Gastroesophageal sphincter (tissue), 4 donors: ENCODE measurements at places on chromosomes 2 and 18. TPM values are rescaled to one million over a fixed set of nuclear protein-coding genes. Genes with fewer than 3 reads are reported as not detected.
A peak's percentile ranks its signal among the peaks of the same experiment; 100 is the strongest.

GRCh38 chr18:34802959-34803358 lies 92.9 kb downstream of the DTNA start:
- no peak for ATAC-seq

DNA sequence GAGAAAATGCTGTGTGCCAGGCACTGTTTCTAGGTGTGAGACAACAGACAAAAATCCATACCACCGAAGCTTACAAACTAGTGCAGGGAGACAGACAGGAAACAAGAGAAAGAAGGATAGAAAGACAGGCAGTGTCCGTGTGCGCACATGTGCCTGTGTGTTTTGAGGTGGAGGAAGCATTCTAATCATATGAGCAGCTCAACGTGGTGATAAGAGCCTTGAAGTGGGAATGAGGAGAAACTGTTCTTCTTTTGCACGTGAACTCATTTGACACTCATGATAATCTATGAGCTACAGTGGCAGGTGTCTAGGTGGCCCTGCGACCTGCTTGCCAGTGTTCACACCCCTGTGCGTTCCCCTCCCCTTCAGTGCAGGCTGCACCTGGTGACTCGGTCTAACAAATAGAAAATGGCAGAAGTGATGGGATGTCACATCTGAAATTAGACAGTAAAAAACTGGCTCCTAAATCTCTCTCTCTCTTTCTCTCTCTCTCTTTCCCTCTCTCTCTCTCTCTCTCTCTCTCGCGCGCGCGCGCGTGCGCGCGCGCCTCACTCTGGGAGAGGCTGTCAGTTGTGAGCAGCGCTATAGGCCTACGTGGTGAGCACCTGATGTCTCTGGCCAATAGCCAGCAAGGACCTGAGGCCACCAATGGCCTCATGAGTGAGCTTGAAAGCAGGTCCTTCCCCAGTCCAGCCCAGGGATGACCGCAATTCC lies 74.8 kb downstream of the EN1 start:
- no peak for ATAC-seq

- ATAC-seq: no peak
Measured at GRCh38 chr18:75173125-75173432, 35.9 kb downstream of the PTGR3 start.

DNA sequence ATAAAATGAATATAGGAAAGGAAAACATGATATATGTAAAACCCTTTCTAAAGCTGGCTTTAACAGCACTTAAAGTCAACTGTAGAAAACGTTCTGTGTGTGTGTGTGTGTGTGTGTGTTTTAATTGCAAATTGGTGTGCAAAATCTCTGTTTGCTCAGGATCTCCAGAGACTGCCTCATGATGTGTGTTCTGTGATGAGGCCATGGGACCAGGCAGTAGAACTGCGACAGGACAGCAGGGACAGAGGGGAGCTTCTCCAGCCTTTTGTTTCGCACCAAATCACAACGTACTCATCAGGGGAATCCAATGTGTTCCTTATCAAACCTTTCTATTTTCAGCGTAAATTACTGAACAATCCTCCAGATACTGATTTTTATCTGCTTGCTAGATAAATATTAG lies 66.7 kb downstream of the NXPH2 start:
- no peak for ATAC-seq

- ATAC-seq: no peak
Measured at GRCh38 chr18:22307528-22307927, 110.2 kb downstream of the CTAGE1 start.

- no peak for ATAC-seq
Measured at GRCh38 chr18:13253786-13254688, 35.5 kb downstream of the LDLRAD4 start.

- ATAC-seq: no peak
Measured at GRCh38 chr18:75785206-75785605, 357.7 kb upstream of the SMIM21 start.

DNA sequence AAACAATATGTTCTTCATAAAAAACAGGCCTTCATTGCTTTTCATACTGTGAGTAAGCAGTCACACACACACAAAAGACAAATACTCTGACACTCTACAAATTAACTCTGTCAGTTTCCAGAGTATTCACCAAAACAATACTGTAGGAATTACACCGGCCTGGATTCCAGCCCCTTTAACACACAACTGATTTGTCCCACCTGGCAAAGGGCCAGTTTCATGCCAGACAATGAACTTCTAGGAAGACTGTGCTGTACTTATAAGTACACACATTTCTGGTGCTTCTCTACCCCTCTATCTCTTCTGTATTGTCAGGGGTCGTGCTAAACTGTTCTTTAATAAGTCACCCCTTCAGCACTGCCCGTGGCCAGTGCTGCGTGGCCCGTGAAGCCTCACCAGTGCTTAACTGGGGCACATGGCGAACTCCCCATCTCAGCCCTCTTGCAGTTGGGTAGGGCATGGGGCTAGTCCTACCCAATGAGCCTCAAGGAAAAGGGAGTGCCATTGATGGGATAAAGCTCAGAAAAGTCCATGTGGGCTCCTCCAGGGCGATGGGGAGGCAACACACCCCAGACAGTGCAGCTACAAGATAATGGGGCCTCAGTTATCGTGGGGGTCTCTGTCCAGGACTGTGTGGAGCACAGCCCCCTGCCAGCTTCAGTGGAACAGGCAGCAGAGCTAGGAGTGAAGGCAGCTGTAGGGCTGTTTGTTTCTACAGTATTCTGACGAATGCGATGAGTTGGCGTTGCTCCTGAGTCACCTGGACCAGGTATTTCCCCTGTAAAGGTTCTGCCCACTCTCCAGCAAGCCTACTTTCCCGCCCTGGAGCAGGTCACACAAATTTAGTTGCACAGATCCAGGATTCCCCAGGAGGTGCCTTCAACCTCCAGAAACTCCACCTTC lies 99.0 kb downstream of the SP3 start:
- no peak for ATAC-seq

DNA sequence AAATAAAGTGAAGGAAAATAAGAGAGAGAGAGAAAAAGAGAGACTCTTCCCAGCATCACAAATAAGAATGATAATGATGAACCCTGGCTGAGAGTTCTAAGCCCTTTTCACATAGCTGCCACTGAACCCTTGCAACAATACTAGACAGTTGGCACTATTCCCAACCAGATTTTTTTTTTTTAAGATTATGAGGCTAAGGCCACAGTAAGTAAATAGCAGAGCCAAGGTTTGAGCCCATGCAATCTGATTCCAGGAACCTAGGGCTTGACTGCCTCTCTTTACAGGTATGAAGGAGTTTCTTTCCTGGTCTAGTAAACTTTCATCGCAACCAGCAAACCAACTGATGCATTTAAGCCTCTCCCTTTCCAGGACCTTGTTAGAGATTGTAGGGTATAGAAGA lies 424.6 kb downstream of the NCKAP5 start:
- ATAC-seq: no peak

- no peak for ATAC-seq
Measured at GRCh38 chr2:47697000-47697601, 85.8 kb upstream of the MSH6 start.

GRCh38 chr2:162037028-162037795 lies 36.8 kb downstream of the DPP4 start:
- no peak for ATAC-seq

DNA sequence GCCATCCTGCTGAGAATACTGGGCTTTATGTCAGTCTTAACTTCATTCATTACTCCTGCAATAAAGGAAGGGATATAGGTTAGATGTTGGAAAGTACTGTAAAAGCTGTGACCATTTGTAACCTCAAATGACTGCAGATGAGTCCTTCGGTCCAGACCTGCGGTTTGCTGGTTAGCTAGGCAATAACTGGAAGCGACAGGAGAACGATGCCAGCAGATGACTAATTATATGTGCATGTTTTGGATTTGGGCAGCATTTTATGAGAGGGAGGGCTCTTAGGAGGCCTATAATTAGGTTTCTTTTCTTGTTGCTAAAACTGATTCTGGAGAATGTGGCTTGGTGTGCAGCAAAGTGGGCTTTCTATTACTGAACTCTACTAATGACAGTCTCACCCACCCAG lies 205.6 kb downstream of the TMEM182 start:
- ATAC-seq: no peak

DNA sequence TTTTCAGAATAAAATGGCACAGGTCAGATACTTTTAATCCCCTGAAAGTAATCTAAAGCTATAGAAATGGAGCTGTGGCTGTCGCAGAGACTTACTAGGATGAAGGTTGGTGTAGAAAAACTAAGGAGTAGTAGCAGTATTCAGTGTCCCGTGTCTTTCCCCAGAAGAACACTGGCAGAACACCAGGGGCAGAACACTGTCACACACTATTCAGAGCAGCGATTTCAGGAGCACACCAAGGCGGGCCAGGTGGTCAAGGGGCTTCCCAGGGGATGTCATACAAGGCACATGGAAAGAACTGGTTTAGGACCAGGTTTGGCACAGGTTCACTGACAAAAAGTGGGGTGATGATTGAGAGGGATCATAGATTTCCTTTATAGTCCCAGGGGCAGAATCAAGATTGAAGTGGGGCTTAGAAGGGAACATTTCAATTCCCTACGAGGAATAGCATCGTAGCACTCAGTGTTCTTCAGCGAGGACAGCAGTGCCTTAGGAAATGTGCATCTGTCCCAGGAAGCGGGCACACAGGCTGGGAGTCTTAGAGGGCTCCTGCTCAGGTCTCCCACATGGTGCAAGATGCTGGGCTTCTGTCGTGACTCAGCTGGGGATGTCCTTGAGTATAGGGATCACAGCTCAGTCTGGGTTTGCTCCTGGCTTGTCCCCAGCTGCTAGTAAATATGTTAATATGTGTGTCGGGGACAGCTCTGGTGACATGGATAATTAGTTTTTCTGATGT lies 22.6 kb downstream of the BCL2L11 start:
- ATAC-seq: no peak

- ATAC-seq: no peak
Measured at GRCh38 chr2:105747254-105747894, 2.7 kb downstream of the NCK2 start.

GRCh38 chr18:45962461-45962860 lies 4.7 kb downstream of the EPG5 start:
- no peak for ATAC-seq

DNA sequence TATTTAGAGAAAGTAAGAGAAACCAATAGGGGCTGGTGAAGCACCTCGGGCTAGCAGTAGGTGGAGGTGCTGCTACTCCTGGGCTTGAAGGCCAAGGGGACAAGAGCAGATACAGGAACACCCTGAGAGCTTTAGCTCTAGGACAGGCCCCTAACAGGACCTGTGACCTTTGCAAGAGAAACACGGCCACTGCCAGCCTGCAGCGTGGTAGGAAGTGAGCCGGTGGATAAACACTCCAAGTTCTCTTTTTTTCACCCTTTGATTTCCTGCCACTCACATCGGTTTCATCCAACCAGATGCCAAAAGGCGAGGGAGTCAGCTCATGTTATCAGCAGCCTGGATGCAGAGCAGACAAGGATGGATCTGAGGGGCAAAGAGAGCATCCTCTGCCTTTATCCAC lies 66.8 kb upstream of the SPRED2 start:
- no peak for ATAC-seq

- ATAC-seq: peak; percentile 51
Measured at GRCh38 chr2:64586883-64587481, 62.9 kb downstream of the AFTPH start.

DNA sequence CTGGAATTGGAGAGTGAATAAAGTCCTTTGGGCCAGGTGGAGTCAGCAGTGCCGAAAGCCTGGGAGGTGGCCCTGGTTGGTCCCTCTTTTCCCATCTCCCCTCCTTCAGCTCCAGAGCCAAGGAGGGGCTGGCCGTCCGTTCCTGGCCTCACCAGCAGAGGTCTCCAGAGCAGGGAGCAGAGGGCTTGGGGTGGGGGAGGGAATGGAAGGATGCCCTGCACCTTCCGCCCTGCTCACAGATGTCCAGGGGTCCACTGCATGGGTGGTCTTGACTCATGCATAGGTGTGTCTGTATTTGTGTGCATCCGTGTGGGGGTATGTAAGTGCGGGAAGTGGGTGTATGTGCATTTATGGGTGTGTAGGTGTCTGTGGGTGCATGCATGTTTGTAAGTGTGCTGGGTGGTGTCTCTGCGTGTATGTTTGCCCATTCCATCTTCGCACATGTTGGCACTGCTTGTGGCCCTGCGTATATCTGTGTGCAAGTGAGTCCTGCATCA lies 201.8 kb downstream of the ZFP36L2 start:
- ATAC-seq: peak; percentile 66

DNA sequence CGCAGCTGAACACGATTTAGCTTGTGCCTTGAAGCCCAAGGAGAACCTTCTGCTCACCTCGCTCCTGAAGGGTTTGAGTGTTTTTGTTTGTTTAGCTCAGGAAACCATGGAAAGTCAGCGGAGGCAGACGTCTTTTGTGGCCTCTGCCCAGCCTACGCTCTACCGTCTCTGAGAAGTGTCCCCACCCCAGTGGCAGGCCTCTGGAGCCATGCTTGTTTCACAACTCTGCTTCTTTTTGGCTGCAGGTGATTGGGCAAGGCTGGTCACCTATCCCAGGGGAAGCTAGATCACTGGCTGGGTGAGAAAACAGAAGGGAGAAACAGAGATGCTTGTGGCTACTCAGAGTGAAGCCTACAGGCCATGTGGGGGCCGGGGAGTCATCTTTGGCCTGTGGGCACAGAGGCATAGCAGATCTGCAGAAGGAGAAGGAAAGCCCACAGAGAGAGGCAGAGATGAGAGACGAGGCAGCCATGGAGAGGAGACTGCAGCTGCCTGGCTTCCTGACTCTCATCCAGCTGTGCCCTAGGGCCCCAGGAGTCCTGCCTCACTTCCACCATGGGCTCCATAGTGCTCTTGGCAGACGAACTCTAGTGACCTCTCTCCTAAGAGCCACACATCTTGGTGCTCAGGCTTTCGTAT lies 50.1 kb downstream of the CIB4 start:
- ATAC-seq: no peak

GRCh38 chr2:27152102-27152795 lies 3.4 kb downstream of the TCF23 start:
- no peak for ATAC-seq

DNA sequence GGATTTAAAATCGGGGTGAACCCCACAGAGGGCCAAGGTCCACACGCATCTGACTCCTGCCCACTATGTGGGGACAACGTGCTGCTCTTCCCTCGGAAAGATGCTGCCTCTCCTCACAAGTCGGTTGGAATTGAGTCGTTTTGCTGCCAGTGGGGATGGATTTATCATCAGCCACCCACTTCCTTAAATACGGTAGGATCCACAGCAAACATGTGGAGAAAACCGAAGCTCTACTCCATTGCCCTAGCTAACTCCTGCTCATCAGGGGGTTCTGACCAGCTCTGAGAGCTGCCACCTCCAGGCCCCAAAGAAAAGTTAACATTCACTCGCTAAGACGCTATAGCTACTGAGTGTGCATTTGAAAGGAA lies 80.9 kb downstream of the CHRNA1 start:
- peak; percentile 36 for ATAC-seq

- ATAC-seq: no peak
Measured at GRCh38 chr2:60883896-60884295, 2.5 kb downstream of the REL start.

GRCh38 chr2:42067521-42067920 lies 19.7 kb downstream of the PKDCC start:
- no peak for ATAC-seq

FHOD3 gene
- 18.4 TPM for total RNA-seq

OR6B2 gene
- total RNA-seq: not detected

ITGA4 gene
- 5.9 TPM for total RNA-seq

MREG gene
- total RNA-seq: 0.46 TPM

CLEC4F gene
- total RNA-seq: not detected

ASB18 gene
- not detected for total RNA-seq

RGPD3 gene
- 0.40 TPM for total RNA-seq

BOK gene
- 63.2 TPM for total RNA-seq

GREB1 gene
- total RNA-seq: 7.9 TPM

POU3F3 gene
- total RNA-seq: not detected

KIAA2012 gene
- not detected for total RNA-seq

CACNB4 gene
- 1.7 TPM for total RNA-seq

CHMP3 gene
- total RNA-seq: 236 TPM

C2orf74 gene
- total RNA-seq: 27.3 TPM

C2orf78 gene
- not detected for total RNA-seq

AFF3 gene
- total RNA-seq: 29.9 TPM

MRPL30 gene
- 29.6 TPM for total RNA-seq

CSRNP3 gene
- total RNA-seq: 3.7 TPM
